ENCODE measurements at places on chromosomes 12 and 14.
A peak's percentile ranks its signal among the peaks of the same experiment; 100 is the strongest.

DNA sequence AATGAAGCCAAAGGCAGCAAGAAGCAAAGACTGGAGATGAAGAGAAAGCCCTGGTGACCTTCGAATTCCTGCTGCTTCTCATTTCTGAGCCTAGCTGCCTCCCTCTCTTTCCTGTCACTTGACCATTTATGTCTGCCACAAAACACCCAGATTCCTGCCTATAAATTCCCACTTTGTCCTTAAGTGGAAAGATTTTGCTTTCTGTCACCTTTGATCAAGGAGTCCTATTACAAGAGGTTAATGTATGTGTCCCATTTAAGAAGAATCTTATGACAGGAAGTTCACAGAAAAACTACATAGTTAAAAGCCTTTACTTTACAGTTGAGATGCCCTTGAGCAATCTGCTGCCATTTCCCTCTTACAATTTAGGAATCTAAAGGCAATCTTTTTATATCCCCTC lies 155.7 kb downstream of the GALC start:
- no peak for DNase-seq

GRCh38 chr12:13628067-13628466 lies 353.3 kb downstream of the GRIN2B start:
- peak; percentile 54 for DNase-seq

- no peak for DNase-seq
Measured at GRCh38 chr12:6163416-6164060, 36.7 kb upstream of the CD9 start.

DNA sequence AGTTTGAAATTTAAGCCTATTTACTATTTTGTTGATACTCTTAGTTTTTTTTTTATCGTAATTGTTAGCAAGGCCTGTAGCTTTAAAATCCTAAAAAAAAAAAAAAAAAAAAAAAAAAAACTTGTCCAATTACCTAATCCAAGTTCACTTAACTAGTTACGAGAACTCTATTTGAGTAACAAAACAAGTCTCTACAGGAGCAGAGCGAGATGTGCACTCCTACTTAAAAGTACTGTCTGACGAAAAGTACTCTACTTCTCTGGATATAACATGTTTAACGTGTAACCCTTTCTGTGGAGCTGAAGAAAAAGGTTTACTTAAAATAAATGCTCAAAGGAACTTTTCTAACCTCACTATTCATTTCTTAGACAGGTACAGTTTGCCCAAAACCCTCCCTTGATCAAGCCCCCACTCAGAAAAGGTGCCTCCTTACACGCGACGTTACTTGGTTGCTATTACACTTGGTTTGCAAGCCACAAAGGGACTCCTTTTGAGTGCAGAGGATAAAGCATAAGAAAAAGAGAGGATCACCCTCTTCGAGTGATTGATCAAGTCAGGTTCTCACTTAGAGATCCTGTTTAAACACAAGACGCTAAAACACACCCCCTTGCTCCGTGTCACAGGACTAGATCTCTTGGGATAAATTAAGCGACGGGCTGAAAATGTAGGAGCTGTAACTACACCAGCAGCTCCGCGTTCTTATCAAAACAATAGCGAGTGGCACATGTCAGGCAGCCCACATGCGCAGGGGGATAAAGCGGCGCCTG lies 2.2 kb downstream of the BAZ1A start:
- DNase-seq, result peak; percentile 75

DNA sequence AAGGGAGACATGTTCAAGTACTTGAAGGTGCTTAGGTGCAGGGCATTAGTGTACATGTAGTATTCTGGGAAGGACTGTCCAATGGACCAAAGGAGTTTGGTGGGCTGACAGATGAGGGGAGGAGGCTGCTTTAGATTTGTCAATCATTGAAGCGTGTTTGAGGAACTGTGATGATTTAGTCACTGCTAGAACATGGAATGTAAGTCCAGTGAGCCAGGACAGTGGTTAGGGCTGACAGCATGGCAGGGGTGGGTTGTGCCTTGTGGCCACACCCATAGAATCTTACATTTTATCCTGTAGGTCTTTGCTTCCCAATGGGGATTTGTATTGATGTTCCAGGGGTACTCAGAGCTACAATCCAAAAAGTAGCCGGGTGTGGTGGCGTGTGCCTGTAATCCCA lies 24.6 kb downstream of the DIP2B start:
- DNase-seq, result no peak

- DNase-seq, result no peak
Measured at GRCh38 chr12:51636581-51636980, 45.5 kb downstream of the SCN8A start.

- no peak for DNase-seq
Measured at GRCh38 chr12:12691549-12691948, 4.4 kb downstream of the GPR19 start.

DNA sequence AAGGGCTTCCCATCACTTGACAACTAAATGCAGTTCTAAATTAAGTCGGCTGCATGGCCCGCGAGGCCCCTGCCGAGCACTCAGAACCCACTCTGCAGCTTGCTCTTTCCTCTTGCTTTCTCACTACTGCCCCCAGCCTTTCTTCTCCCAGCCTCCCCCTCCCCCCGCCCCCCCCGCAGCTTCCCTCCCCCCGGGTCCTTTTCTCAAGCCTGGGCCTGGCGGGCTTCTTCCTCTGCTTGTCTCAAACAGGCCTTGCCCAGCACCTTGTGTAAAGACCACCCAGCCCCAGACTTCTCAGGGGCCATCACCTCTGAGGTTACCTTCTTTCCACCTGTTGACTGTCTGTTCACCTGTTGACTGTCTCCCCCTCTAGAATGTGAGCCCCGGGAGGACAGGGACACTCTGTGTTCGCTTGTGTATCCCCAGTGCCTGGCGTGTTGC lies 1.1 kb downstream of the CYP46A1 start:
- DNase-seq, result peak; percentile 33

DNA sequence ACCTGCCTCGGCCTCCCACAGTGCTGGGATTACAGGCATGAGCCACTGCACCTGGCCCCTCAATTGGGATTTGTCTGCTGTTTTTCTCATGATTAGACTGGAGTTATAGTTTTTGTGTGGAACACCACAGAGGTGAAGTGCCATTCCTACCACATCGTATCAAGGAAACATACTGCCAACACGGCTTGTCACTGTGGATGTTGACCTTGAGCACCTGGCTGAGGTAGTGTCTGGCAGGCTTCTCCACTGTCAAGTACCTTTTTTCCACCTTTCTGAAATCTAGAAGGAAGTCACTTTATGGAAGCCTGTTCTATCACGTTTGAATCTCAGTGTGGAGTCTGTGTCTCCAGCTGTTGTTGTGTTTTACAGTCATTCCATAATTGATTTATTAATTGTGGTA lies 21.4 kb upstream of the SEL1L start:
- no peak for DNase-seq

- DNase-seq, result no peak
Measured at GRCh38 chr14:95499354-95499750, 17.1 kb downstream of the SYNE3 start.

GRCh38 chr12:2551412-2551900 lies 243.3 kb upstream of the FKBP4 start:
- no peak for DNase-seq

GRCh38 chr14:73153272-73153671 lies 17.0 kb downstream of the PSEN1 start:
- DNase-seq, result no peak

DNA sequence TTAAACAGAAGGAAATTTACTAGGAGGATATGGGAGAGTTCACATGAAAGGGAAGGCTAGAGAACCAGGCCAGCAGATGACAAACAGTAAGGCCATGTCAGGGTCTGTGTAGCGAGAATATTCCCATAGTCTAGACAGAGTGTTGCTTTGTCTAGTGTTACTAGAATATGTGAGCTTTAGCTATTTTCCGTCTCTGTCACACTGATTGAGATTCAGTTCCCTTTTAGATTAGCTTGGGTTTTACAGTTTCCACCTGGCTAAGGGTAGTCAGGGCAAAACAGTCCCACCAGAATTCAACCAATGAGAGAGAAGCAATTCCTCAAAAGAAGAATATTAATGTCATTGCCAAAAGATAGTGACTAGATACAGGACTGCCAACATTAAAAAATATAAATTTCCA lies 82.8 kb upstream of the MDM1 start:
- DNase-seq, result no peak

DNA sequence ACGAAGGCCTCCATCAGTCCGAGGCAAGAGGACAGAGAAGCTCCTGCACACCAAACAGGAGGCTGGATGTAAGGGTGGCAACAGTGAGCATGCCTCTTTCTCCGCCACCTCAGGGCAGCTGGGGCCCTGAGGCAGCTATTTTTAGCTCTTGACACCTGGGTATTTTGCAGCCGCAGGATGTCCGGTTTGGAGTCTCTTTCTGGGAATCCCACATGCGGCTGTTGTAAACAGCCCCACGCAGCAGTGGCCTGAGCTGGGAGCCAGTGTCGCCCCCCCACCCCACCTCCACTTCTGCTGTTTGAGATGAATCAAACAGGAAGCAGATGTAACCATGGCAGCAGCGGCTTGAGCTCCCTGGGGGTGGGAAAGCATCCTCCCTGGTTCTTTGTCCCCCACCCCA lies 11.7 kb downstream of the HDAC7 start:
- DNase-seq, result no peak

DNA sequence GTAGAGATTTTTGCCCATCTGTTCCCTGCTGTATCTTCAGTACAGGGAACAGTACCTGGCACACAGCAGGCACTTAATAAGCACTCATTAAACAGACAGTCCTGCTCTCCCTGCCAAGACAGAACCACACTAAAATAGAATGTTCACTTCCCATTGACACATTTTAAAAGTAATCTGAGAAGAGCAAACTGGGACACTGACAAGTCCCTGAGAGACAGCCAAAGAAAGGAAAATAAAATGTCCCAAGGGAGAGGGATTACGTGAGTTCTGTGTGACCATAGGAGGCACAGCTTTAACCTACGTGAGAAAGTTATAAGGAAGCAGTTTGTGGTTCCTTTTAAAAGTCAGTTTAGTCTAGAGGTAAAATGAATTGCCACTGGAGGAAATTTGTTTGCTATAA lies 43.9 kb upstream of the SYCP3 start:
- DNase-seq, result no peak

GRCh38 chr14:68656452-68656851 lies 136.4 kb downstream of the ZFP36L1 start:
- DNase-seq, result peak; percentile 20

DNA sequence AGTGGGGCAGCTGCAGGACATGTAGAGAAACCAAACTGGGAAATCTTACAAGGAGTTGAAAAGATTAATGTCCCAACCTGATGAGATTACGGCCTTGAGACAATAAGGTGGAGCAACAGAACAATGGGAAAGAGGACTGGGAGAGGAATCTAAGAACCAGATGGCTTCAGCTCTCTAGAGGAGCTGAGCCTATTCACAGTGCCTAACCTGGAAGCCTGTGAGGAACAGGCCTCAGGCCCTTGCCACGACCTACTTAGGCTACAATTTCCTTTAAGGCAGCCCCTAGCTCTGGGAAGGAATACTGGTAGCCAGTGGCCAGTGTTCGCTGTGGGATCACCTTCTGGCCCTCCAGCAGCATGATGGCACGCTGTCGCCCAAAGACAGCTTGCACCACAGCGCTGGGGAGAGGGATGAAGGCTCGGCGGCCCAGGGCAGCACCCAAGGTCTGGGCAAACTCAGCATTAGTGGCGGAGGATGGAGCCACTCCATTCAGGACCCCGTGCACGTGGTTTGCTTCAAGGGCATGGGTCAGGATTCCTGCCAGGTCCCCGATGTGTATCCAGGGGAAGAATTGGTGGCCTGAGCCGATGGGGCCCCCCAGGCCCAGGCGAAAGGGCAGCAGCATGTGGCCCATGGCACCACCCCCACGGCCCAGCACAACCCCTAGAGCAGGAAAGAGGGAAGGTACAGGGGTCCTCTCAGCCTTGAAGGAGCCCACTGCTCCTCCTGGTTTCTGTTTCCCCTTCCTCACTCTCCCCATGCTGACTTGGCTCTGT lies 2.6 kb downstream of the SDR39U1 start:
- DNase-seq, result no peak

GRCh38 chr12:58139894-58140293 lies 198.5 kb downstream of the ATP23 start:
- no peak for DNase-seq

GRCh38 chr14:48250575-48250974 lies 575.2 kb upstream of the MDGA2 start:
- no peak for DNase-seq

GRCh38 chr14:104702106-104702505 lies 12.7 kb downstream of the INF2 start:
- no peak for DNase-seq

GRCh38 chr14:39431416-39432178 lies 636 bp downstream of the FBXO33 start:
- DNase-seq, result peak; percentile 54

- peak; percentile 61 for DNase-seq
Measured at GRCh38 chr12:75720812-75721641, 209.6 kb upstream of the KRR1 start.

GRCh38 chr14:94925416-94926173 lies 155.7 kb upstream of the GSC start:
- DNase-seq, result no peak

GRCh38 chr12:22691319-22691718 lies 66.3 kb downstream of the ETNK1 start:
- DNase-seq, result no peak

GRCh38 chr12:47270782-47271664 lies 191.3 kb upstream of the AMIGO2 start:
- no peak for DNase-seq

GRCh38 chr14:60357551-60358149 lies 108.6 kb downstream of the PPM1A start:
- no peak for DNase-seq

GRCh38 chr12:98741556-98742265 lies 96.6 kb downstream of the APAF1 start:
- DNase-seq, result no peak

- DNase-seq, result peak; percentile 79
Measured at GRCh38 chr14:81315341-81315740, 84.8 kb downstream of the STON2 start.

GRCh38 chr12:58678753-58679152 lies 241.6 kb downstream of the LRIG3 start:
- no peak for DNase-seq

DNA sequence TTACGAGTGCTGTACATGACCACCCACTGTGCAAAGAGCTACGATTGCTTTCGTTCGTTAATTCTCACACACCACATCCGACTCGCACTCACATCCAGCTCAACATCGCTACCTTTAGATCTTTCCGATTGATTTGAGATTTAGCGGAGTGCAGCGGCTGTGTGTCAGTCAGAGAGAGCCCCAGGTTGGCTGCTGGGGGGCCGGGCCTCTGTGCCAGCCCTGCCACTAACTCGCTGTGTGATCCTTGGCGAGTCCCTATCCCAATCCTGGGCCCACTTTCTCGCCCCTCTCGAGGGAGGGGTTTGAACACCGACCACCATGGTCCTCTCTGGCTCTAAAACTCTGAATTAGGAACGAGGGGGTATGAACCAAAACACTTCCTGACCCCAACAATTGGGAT lies 8.6 kb downstream of the DLK1 start:
- peak; percentile 17 for DNase-seq

DNA sequence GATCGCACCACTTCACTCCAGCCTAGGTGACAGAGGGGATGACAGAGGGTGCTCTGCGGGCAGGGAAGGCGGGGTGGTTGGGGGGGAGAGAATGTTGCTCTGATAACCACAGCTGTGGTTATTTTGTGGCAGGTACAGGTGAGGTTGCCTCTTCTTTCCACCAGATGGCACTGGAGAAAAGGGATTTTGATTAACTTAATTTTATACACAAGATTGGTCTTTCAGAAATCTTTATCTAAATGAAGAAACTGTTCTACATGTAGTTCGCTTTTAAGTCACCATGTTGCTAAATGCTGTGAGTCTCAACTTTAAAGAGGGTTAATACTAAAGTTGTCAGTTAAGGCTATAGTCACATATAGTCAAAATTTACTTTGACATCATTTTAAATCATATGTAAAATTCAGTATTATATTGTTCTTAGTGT lies 25.7 kb downstream of the FGF23 start:
- peak; percentile 66 for DNase-seq
